ENCODE measurements at places on chromosomes 6 and 20.

GRCh38 chr6:1558388-1558787 lies 51.3 kb upstream of the FOXC1 start:
- DNase-seq = no peak

GRCh38 chr6:5084781-5085647 lies at the start of gene PPP1R3G:
PPP1R3G (plus strand) TSS chr6:5085341; CDS start chr6:5085486, 145 bp downstream.
- DNase-seq = no peak

DNA sequence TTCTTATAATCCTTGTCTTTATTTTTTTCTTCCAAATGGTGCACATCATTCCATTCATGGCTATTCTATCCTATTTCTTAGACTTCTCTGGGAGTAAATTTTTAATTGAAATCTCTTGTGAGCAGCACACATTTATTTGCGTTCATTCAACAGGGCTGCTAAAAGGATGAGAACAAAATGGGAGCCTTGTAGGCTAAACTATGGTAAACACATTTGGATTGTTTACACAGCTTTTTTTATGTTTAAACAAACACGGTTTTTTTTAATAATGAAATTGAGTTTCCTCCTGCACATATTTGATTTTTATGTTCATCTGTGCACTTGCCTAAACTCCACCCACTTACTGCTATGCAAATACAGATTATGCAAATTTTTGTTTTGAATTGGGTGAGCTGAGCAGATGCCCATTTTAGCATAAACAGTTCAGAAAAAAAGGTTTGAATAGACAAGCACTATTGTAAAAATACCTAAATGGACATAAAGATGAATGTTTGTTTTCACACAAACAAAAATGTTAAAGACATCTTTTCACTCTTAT lies 92.0 kb downstream of the OLIG3 start:
- DNase-seq = no peak

DNA sequence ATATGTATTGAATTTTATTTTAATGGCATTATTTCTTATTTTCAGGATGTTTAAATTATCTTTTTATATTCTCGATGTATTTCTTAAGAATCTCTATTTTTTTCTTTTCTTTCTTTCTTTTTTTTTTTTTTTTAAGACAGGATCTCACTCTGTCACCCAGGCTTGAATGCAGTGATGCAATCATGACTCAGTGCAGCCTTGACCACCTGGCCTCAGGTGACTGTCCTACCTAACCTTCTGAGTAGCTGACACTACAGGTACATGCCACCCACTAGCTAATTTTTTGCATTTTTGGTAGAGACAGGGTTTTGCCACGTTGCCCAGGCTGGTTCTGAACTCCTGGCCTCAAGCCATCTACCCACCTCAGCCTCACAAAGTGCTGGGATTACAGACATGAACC lies 143.8 kb upstream of the LAMA2 start:
- DNase-seq = no peak

GRCh38 chr6:157519255-157520116 lies 138.5 kb downstream of the ZDHHC14 start:
- no peak for DNase-seq

GRCh38 chr6:91464201-91464600 lies 877.3 kb upstream of the MAP3K7 start:
- no peak for DNase-seq

DNA sequence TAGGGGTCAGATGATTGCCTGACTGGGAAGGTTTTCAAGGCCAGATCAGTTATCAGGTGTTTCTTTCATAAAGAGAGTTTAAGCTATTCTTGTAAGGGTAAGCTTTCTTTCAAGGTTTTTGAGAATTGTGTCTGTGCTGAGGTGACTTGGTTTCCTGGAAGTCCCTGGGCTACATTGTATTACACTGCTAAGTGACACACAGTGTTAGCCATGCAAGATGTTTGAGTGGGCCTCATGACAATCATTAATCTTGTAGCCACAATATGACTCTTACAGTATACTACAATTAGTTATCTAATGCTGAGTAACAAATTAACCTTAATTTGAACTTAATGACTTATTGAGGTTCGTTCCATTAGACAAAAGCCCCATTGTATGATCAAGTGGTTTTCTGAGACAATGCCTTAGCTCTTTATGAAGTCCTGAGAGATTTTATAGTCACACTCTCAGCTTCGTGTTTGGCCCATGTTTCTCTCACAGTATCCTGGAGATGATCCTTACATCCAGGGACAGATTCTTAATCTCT lies 186.7 kb downstream of the RPS12 start:
- no peak for DNase-seq

GRCh38 chr6:149951096-149951495 lies 9.3 kb downstream of the ULBP2 start:
- no peak for DNase-seq

DNA sequence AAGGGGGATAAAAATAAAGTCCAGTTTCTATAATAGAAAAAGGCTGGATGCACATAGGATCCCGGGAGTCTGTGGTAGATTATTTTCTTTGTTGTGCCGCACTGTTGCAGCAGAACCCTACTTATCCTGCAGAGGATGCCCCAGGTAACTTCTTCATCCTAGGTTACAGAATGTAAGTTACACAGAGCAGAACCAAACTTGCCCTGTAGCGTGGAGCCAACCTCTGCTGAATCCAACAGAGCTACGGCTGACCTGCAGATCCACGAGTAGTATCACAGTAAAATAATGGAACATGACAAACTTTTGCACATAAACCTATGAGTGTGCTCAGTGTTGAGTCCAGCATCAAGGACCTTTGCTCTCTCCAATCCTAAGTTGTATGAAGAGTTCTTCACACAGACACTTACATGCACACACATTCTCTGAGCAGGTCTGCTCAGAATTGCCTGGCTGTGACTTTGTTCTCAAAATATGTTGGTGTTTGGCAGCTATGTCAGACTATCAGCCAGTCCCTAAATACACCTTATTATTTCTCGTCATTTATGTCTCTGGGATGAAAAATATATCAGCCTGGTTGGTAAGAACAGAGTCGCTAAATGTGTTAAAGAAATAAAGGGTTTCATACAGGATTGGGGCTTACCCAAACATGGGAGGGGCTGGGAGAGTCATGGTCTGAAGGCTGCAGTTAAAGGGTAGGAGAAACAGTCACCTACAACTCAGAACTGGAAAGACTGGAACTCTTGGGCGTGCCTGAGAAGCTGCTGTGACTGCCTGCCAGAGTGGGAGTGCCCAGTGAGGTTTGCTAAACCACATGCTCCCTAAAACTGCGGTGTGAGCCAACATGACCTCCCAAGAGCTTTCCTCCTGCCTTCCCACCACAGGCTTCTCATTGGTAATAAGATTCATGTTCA lies 165.1 kb upstream of the SLC24A3 start:
- no peak for DNase-seq

DNA sequence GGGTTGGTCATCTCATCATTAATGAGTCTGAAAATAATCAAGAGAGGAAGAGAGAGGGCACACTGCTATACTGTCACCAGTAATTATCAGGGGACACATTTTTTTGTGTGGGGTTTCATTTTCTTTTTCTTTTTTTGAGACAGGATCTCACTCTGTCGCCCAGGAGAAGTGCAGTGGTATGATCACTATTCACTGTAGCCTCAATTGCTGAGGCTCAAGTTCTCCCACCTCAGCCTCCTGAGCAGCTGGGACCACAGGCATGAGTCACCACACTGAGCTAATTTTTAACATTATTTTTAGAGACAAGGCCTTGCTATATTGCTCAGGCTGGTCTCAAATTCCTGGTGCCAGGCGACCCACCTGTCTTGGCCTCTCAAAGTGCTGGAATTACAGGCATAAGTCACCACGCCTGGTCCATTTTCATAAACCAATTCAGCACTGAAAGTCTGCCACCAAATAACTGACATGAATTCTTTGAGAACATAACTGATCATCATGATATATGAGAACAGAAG lies 43.3 kb downstream of the EPHA7 start:
- DNase-seq = no peak

- DNase-seq = no peak
Observed at GRCh38 chr20:19659448-19659847, 98.6 kb upstream of the RIN2 start.

DNA sequence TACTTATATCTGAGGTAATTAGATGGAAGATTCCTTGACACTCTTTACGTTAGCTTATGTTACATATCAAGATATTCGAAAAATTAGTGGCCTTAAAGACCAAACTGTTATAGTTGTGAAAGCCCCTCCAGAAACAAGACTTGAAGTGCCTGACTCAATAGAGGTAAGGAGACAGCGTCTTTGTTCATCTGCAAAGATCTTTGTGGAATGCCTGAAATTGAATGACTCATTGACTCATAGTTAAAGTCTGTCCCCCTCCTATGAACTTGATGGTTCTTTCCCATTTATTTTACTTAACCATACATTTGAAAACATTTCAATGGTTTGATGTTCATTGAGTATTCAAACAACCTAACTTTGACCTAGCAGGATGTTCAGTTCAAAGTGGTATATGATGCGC lies 47.6 kb upstream of the CDKAL1 start:
- DNase-seq = no peak

- DNase-seq = no peak
Observed at GRCh38 chr6:76876922-76877553, 586.3 kb downstream of the HTR1B start.

- DNase-seq = no peak
Observed at GRCh38 chr6:15089569-15090144, 156.2 kb upstream of the JARID2 start.

GRCh38 chr20:46253391-46253790 lies 54.9 kb downstream of the CDH22 start:
- DNase-seq = no peak

- no peak for DNase-seq
Observed at GRCh38 chr6:137734875-137735182, 132.2 kb upstream of the TNFAIP3 start.

- DNase-seq = no peak
Observed at GRCh38 chr6:30613251-30614043, 3.6 kb downstream of the PPP1R10 start.

Data from activated naive CD4-positive, alpha-beta T cell (primary cell).